ENCODE measurements at places on chromosomes 7 and 10.
A peak's percentile ranks its signal among the peaks of the same experiment; 100 is the strongest.

DNA sequence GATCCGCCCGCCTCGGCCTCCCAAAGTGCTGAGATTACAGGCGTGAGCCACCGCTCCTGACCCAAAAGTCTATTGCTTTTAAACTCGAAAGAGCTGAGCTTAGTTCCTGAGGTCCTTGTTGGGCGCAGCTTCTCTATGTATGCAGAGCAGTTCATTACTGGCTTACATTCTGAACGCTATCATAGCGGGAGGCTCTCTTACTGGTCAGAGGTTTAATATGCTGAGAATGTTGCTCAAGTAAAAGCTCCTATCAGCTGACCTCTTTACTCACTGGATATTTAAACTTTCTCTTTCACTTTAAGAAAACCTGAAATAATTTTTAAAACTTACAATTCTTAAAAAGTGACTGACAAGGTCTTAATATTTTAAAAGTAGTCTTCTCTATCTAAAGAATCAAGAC, 160.8 kb upstream of the WNT16 start:
- no peak for DNase-seq

GRCh38 chr7:81064426-81064825, 145.6 kb upstream of the SEMA3C start:
- DNase-seq: no peak

GRCh38 chr10:17257466-17258321, 29.7 kb downstream of the VIM start:
- DNase-seq: peak; percentile 83

DNA sequence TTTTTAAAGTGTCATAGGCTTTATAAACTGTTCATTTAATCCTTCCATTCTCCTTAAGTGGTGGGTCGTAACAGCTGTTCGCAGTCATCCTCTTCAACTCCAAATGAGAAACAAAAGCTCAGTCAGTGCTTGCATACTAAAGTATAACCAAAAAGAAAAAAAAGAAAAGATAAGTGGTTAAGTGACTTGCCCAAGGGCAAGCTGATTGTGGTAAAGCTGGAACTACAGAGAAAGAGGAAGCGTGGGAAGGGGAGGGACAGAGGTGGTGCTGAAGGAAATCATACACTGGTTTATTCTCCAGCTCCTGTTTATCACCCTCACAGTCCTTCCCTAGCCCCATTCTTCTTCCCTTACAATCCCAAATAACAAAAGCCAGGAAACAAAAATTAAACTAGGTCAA, 29.6 kb downstream of the IDE start:
- DNase-seq: peak; percentile 79

GRCh38 chr10:93471110-93471651, 11.0 kb downstream of the MYOF start:
- peak; percentile 68 for DNase-seq

DNA sequence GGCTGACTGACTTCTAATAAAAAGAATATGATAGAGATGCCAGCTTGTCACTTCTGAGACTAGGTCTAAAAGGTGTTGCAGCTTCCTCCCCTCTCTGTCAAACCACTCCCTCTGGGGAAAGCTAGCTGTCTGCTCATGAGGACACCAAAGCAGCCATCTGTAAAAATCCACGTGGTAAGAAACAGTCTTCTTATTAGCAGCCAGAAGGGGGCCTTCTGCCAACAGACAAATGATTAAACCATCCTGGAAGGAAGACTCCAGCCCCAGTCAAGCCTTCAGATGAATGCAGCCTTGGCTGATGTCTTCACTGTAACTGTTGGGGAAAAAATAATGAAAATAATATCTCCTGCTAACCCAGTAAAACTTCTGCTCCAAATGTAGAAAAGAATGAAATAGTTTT, 41.9 kb upstream of the DAGLB start:
- DNase-seq: no peak

DNA sequence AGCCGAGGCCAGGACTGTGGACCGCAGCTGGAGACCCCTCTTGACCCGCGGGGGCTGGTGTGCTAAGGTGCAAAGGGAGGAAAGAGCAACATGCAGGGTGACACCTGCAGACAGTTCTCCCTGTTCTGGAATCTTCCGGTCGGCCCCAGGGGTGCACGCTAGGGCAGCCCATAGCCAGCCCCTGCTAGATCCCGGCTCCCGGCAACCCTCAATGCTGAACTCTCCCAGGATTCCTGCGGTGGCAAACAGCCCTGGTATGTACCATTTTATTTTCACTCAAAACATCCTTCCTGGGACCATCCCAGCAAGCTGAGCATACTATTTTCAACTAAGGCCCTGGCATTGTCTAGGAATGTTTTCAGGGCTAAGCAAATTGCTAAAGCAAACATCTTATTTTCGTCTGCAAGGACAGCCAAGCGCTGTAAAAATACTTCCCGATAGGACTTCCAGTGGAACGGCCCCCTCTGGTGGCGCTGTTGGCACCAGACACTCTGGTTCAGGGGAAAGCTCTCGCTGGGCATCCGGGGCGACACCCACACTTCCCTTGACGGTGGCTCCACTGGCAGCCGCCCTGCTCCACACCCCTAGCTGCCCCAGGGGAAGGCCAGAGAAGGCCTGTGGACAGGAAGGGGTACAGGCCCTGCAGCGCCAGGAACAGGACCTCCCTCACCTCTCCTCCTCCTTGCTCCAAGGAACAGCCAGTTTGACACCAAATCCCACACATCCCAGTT, 99.4 kb downstream of the CTBP2 start:
- peak; percentile 89 for DNase-seq

DNA sequence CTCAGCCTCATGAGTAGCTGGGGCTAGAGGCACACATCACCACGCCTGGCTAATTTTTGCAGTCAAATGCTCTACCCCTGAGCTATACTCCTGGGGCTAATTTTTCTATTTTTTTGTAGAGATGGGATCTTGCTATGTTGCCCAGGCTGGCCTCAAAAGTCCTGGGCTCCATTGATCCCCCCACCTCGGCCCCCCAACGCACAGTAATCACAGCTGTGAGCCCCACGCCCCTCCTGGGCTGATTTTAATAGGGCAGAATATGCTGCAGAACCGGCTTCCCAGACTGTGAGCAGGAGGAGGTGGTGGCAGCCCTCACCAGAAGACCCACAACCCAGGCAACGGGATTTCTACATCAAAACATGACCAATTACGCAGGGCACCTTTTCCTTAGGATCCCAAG, 15.2 kb downstream of the BRAT1 start:
- no peak for DNase-seq

DNA sequence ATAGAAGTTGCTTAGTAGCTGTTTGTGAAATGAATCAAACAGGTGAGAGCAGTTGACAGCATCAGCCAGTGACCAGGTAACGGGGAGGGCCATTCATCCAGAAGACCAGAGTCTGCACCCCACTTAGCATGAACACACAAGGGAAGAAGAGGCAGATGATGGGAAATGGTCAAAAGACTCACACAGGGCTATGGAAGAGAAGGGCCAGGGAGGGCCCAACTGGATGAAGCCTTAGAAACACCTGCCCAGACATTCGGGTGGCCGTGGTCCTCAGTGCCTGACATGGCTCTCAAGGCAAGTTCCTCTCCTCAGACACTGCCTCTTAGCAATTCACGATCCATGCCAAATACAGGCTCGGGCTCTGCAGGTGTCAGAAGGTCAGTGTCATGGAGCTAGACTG, 354.1 kb downstream of the TCERG1L start:
- no peak for DNase-seq

- DNase-seq: no peak
Measured at GRCh38 chr7:139117599-139118233, 8.2 kb upstream of the ZC3HAV1 start.

GRCh38 chr10:104209575-104210198, 22.5 kb downstream of the CFAP43 start:
- DNase-seq: peak; percentile 27

DNA sequence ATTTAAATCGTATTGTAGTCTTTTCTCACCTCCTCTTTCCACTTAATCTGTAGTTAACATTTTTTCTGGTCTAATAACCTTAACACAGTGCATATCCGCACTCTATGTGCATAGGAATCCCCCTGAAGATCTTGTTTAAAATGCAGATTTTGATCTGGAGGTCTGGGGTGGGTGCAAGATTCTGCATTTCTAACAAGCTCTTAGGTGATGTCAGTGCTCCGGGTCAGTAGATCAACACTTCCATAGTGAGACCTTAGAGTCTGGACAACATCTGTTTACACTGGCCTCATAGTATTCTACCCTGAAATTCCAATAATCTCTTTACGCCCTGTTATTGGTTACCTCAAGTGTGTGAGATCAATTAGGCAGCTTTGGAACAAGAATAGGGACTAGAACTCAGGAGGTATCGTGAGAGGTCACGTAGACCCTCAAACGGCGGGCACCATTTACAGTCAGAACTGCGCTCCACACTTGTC, 434 bp upstream of the PLEKHA8 start:
- no peak for DNase-seq

DNA sequence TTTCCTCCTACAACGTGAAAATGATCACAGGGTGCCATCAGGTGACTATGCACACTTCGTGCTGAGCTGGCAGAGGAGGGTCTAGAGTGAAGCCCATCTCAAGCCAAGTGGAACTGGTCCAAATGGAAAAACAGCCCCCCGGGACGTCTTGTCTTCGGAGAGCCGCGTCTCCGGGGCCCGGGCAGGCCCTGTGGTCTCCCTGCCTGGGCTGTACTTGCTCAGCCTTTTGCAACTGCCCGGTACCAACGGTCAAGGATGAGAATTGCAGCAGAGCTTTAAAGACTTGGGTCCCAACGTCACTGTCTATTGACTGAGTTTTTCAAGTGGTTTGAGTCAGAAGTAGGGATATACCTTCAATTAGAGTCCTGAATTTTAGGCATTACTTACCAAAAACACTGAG, 315.5 kb downstream of the PTPRN2 start:
- DNase-seq: no peak

GRCh38 chr10:3255075-3255474, 82.5 kb upstream of the PITRM1 start:
- no peak for DNase-seq

- DNase-seq: peak; percentile 63
Measured at GRCh38 chr10:62634576-62634975, 169.9 kb upstream of the ADO start.

GRCh38 chr10:18504161-18504560, 147.2 kb downstream of the NSUN6 start:
- DNase-seq: no peak

GRCh38 chr10:112789248-112789647, 160.8 kb upstream of the TCF7L2 start:
- DNase-seq: no peak

- no peak for DNase-seq
Measured at GRCh38 chr7:142792593-142792992, 21.8 kb downstream of the PRSS2 start.

- no peak for DNase-seq
Measured at GRCh38 chr10:95414844-95415485, 124.2 kb upstream of the PDLIM1 start.

DNA sequence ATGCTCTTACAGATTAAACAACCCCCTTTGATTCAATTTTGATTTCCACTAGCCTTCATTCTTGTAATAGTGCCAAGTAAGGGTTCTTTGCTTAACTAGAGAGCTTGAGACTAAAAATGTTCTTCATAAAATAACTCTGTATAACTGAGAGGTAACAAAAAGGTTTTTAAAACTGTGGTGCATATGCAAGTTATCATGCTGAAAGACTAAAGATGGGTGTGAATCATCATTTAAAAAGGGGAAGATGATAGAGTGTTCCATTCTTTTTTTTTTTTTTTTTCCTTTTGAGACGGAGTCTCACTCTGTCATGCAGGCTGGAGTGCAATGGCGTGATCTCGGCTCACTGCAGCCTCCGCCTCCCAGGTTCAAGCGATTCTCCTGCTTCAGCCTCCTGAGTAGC, 11.1 kb downstream of the MDFIC start:
- peak; percentile 72 for DNase-seq

DNA sequence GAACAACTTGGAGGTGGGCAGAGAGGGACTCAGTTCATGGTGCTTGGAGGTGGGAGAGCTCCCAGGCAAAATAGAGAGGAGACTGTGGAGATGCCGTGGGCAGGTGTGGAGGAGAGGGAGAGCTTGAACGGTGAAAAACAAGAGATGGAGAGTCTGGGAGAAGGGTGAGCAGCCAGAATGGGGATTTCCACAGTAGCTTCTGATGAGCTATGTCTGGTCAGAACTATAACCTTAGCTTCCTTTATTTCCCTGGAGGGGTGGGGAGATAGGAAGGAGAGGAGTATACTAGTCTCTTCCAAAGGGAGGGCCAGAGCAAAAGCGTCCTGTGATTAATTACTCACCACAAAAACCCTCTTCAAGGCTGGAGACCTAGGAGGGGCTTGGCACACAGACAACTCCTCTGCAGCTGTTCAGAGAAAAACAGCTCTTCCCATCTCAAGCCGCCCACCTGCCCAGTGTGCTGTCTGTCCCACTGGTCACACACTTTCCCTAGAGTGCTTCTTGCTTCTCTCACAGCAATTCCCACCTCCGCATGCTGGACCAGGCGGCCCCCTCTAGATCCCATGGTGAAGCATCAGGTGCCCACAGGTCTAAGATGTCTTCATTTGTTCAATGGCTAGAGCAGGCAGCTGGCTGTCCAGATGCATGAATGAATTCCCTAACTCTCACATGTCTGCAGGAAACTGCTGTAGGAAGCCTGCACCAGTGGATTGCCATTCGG, 41.9 kb downstream of the TAS2R41 start:
- DNase-seq: peak; percentile 64

- no peak for DNase-seq
Measured at GRCh38 chr7:46715579-46715978, 794.5 kb upstream of the IGFBP3 start.

- DNase-seq: no peak
Measured at GRCh38 chr10:21340331-21340730, 185.2 kb downstream of the SKIDA1 start.

DNA sequence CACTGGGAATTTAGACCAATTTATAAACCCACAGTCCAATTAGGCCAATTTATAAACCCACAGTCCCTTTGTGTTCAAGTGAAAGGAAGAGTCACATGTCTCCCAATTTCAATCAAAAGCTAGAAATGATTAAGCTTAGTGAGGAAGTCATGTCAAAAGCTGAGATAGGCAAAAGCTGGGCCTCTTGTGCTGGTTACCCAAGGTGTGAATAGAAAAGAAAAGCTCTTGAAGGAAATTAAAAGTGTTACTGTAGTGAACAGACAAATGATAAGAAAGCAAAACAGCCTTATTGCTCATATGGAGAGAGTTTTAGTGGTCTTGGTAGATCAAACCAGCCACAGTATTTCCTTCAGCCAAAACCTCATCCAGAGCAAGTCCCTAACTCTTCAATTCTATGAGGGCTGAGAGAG, 245.0 kb downstream of the HDAC9 start:
- no peak for DNase-seq

DNA sequence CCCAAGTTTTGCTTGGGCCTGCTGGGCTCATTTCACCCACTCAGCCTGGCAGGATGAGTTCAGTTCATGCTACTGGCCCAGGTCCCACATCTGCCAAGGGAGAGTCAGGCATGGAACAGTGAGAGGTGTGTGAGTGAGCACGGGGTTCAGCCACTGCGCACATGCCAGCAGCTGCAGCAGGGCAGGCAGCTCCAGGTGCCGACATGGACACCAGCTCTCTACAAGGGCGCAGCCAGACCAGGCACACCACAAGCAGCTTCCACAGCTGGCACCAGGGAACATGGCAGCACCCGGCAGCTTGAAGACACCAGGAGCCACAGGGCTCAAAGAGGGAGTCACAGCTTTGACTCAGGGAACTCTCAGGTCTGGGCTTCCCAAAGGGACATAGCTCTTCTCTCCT, 938.0 kb downstream of the SORCS3 start:
- no peak for DNase-seq

Data from inflammatory macrophage (primary cell).